ENCODE measurements at places on chromosomes 3 and 15.

DNA sequence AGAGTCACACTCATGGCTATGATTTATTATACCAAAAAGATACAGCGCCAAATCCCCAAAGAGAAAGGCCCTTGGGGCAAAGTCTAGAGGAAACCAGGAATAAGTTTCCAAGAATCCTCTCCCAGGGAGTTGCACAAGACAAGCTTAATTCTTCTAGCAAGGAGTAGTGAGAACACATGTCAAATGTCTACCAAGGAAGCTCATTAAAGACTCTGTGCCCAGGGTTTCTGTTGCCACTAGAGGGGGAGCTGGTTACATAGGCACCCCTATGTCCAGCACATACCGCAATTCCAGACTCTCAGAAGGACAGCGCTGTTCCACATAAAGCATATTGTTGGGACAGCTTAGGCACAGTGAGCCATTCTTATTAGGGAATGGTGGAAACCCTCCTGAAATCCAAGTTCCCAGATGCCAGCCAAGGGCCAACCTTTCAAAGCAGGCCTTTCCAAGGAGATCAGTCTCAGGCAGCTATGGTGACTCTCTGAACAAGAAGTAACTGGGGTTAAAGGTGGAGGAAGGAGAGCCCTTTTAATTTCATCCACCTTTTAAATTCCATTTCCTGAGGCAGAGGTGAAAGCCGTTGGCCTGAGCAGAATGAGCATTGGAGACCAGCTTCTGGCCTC lies 194.2 kb downstream of the UACA start:
- DNase-seq, result no peak

DNA sequence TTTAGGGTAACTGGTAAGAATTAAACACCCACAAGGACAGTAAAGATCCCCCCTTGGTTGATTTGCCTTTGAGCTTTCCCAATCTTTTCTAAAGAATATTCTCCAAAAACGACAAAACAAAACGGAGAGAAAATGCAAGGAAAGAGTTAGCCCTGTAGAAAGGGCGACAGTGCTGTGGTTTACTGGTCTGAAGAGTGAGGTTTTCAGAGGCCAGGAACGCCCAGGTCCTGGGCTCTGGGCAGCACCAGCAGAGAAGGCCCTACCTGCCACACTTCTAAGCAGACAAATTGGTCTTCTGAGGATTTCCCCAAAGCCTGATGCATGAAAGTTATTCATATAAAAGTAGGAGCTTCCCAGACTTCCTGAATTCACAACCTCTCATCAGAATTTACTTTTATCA lies 119.3 kb downstream of the KCNMB2 start:
- no peak for DNase-seq

GRCh38 chr15:68183616-68184315 lies 21.4 kb downstream of the CALML4 start:
- DNase-seq, result no peak

- no peak for DNase-seq
Measured at GRCh38 chr3:48765376-48765775, 48.4 kb upstream of the IP6K2 start.

GRCh38 chr3:4067893-4068292 lies 235.3 kb upstream of the SETMAR start:
- DNase-seq, result no peak

DNA sequence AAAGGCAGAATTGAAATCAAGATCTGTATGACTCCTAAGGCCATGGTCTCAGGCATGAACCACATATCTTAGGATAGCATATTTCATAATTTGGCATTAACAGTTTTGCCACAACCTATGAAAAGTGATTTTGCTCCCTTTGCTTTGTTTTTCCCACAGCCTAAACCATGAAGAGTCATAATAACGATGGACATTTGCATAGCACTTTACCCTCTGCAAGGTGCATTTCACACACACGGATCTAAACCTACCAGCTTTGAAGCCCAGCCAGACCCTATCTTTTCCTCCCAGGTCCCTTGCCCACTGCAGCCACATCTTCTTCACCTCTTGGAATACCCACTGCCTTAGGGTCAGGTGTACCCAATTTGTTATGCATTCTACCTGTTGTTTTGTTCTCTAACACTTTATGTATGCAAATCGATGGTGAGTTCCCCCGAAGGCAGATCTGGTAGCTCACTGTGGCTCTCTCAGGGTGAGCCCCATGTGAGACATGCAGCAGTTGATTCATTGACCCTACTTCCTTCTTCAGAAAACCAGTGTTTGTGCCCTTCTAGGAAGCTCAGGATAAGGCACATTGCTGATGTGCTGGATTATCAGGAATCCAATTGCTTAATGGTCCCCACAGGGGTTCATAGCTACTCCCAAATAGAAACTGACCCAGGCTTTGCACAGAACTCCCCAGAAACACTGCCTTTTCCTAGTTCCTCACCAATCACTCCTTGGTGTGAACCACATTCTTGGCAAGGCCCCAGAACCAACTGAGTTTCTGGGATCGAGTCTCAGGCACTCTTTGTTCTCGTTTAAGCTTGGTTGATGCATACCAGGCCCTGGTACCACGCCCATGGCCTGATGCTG lies 8.7 kb downstream of the ARHGAP31 start:
- no peak for DNase-seq

DNA sequence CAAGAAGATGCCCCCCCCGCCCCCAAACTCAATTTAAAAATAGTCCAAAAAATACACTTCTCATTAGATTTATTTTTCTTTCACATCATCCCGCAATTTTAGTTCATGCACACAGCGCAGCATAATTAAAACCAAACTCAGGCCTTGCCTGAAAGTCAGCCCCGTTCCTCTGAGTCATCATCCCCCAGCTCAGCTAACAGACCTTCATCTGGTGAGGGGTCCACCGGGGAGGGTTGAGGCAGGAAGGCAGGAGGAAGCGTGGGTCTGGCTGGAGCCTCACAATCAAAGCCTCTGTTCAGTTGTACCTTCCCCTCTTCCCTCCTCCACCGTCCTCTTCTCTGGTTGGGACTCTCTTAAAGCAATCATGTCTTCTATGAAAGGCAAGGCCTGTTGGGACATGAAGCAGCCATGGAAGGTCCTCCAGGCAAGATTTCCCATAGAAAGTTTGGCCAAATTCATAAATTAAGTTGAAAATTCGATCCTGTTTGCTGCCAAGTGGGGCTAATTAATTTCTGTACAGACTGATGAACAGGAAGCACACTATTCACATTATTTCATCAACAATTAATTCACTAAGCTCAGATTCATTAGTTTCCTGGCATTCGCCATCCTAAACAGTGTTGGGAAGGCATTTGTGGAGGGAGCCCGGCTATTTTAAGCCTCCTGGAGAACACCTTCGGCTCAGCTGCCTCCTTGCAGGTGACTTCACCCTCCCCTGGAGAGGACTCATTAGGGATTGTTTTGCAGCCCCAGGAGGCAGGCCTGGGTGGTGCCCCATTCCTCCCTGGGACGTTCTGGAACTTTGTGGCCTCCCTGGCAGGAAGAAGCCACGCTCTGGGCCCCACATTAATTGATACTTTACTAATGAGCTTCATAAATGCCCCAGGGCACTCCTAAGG lies 72.3 kb upstream of the BNC1 start:
- no peak for DNase-seq

GRCh38 chr15:91538782-91539181 lies 314.7 kb upstream of the SLCO3A1 start:
- DNase-seq, result no peak

DNA sequence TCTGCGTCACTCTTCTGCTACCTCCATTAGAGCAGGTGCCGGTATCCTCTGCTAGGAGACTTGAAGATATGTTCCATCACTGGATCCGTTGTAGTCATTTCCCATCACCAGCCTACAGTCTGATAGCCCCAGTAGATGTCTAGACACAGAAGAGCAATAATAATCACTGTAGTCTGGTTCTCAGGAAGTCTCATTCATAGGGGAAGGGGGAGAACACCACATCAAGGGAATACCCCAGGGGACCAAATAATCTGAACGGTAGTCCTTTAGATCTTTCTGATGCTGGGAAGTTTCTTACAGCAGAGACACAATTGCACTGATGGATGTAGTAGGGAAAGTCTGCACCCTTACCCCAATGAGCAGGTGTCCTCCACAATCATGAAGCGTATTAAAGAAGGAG lies 595.0 kb downstream of the EPHA3 start:
- DNase-seq, result no peak

All from stimulated activated CD8-positive, alpha-beta memory T cell treated with anti-CD3 and anti-CD28 coated beads, Interleukin-7, amount 100 ng/mL, for 1 hour (primary cell).